Activated CD8-positive, alpha-beta memory T cell treated with anti-CD3 and anti-CD28 coated beads for 36 hours (primary cell): ENCODE measurements at places on chromosomes 7 and 10. TPM values are rescaled to one million over a fixed set of nuclear protein-coding genes. Genes with fewer than 3 reads are reported as not detected.

The CAMK1D gene
- total RNA-seq = 11.4 TPM

The PON3 gene
- not detected for total RNA-seq

The PRPS1L1 gene
- total RNA-seq = not detected

The TLX1 gene
- not detected for total RNA-seq

The AOAH gene
- total RNA-seq = 17.4 TPM

The LRRC17 gene
- total RNA-seq = not detected

The GNG11 gene
- total RNA-seq = not detected

The ANKRD61 gene
- total RNA-seq = not detected

The GPRIN2 gene
- total RNA-seq = not detected

The PIP4K2A gene
- total RNA-seq = 127 TPM
